ENCODE measurements at places on chromosomes 12 and 14. TPM values are rescaled to one million over a fixed set of nuclear protein-coding genes. Genes with fewer than 3 reads are reported as not detected.

Gene TAS2R46
- 15.8 TPM for total RNA-seq

Gene CCDC85C
- total RNA-seq, result 42.2 TPM

Gene KCNJ8
- total RNA-seq, result 25.4 TPM

Gene LTBR
- total RNA-seq, result 21.1 TPM

Measured in camera-type eye (tissue), 1 donor.